ENCODE measurements at places on chromosomes 7 and 10.

- H3K4me3 ChIP-seq, result no peak overlapping the region
- H3K27me3 ChIP-seq, result no peaks in the 10 kb centered on the region
- no peak overlapping the region for H3K27ac ChIP-seq
- DNase-seq, result no peak
Observed at GRCh38 chr10:121042342-121042741, 191.2 kb downstream of the WDR11 start.

DNA sequence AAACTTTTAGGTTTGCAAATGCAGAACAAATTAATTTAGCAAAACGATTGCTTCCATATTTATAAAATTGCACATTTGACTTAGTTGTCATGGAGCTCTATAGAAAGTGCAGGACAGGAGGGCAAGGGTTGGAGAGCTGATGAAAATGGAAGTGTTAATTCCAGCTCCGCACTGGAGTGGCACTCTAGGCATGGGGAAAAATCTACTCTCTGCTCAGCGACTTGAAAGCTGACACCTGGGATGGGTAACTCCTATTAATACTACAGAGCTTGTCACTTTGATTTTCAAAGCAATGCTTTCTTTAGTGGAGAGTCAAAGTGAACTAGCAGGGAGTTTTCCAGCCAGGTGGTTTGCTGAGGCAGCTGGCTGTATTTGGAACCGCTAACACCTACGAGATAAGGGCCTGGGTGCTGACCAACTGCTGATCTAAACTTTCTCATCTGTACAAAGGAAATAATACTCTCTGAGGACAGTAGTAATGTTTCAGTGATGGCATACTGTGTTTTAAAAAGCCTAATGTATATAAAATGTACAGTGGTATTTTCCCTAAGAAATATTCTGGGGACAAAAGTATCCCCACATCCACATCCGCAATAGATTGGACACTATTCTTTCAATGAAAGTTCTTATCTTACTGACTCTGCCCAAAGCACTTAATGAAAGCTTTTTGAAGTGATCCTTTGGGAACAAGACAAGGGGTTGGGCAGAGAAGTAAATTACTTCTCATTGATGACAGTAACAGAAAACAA is 444.3 kb downstream of the GPAM start:
- H3K36me3 ChIP-seq, result no peaks in the 10 kb centered on the region
- no peaks in the 10 kb centered on the region for H3K27me3 ChIP-seq
- H3K4me1 ChIP-seq, result no peaks in the 10 kb centered on the region

DNA sequence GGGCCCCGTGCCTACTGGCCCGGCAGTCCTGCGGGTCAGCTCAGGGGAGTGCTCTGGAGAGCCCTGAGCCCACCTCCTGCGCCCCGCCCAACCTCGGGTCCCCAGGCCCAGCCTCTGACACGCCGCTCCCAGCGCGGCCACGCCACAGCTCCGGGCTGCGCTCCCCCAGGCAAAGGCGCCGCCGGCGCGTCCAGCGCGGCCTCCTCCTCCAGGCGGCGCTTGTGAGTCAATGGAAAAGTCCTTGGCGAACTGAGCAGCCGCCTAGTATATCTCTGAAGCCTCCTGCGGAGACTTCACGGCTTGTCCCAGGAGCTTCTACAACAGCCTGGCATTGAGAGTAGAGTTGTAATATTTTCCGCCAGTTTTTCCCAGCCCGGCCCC is 29.5 kb upstream of the BMS1 start:
- H3K36me3 ChIP-seq, result no peaks in the 10 kb centered on the region
- DNase-seq, result peak; percentile 93
- H3K4me3 ChIP-seq, result peak overlapping the region; percentile 81
- H3K27ac ChIP-seq, result no peak overlapping the region

DNA sequence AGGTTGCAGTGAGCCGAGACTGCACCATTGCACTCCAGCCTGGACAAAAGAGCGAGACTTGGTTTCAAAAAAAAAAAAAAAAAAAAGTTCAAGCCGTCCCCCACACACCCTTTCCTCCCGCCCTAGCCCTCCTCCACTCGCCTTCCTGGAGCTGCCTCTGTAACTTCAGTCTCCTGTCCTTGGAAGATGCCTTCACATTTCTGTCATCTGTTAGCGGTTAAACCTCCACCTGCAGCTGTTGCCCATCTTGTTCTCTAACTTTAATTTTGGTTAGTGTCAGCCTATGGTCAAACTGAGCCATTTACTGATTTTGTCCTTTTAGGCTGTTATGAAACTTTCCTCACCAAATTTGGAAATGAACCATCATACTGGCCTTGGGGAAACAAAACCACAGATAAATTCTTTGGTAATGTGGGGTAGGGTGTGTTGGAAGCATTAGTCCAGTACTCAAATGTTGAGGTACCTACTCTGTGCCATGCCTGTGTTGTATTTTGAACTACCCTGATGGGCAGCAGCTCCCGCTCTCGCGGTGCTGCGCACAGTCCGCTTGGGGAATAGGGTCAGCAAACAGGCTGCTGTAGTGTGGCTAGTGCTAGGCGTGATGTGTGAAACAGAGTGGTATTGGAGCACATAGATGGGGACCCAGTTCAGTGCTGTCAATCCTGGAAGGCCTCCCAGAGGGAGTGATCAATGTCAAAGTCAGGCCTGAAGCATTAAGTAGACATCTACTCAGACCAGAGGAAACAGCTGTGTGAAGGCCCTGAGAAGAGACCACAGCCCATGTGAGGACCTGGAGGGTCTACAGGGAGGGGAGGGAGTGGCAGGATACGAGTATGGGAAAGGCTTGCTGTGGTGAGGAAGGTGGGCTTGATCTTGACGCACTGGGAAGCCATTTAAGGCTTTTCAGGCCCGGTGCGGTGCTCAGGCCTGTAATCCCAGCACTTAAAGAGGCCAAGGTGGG is 26.9 kb downstream of the SFXN4 start:
- H3K4me1 ChIP-seq, result peaks cover 5% of the 10 kb centered on the region
- H3K27me3 ChIP-seq, result peaks cover 5% of the 10 kb centered on the region

GRCh38 chr10:18473424-18474117 is 177.8 kb downstream of the NSUN6 start:
- H3K4me1 ChIP-seq, result no peaks in the 10 kb centered on the region
- H3K4me3 ChIP-seq, result no peak overlapping the region
- H3K27ac ChIP-seq, result no peak overlapping the region
- no peak for DNase-seq
- H3K36me3 ChIP-seq, result no peaks in the 10 kb centered on the region

DNA sequence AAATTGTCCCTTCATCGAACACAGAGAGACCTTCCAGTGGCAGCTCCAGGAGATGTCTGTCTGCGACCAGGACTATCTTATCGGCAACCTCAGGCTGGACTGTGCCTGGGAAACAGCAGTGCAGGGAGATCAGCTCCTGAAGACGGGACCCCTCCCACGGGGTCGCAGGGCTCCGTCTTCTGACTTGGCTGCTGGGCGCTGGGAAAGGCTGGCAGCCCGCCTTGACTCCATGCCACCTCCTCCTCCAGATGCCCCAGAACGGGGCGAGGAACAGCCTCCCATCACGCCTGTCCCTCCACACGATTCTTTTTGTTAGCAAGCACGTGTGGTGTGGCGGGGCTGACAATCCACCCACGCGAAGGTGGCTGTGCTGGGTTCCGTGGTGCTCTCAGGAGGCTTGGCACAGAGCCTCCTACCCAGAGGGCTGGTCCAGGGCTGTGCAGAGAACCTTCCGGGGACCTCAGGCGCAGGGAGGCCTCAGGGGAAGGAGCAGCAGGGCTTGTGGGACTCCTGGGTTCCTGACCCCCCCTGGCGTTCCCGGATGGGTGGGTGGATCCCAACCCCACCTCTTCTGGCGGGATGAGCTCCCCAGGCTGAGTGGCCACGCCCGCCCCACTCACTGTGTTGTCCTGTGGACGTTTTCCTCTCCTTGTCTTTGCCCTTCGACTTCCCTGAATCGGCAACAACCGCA is 47.6 kb upstream of the NKX6-2 start:
- H3K27me3 ChIP-seq, result peaks cover 6% of the 10 kb centered on the region
- no peak overlapping the region for H3K4me3 ChIP-seq
- H3K27ac ChIP-seq, result no peak overlapping the region
- H3K4me1 ChIP-seq, result peaks cover 19% of the 10 kb centered on the region
- no peak for DNase-seq

DNA sequence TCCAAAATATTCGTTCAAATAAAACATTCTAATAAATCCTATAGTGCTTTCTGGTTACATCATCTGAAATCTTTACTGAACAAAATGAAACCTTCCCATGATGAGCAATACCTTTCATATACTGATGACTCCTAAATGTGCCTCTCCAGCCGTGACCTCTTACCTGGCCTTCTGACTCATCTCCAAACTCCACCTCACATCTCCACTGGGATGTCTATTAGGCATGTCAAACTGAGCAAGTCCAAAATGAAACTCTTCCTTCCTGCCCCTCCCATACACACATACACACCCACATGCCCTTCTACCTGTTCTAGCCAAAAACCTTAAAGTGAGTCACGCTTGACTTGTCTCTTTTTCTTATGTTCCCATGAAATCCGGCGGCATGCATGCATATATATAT is 22.9 kb downstream of the GSAP start:
- peaks cover 7% of the 10 kb centered on the region for H3K4me1 ChIP-seq
- no peak for DNase-seq
- no peak overlapping the region for H3K4me3 ChIP-seq
- H3K36me3 ChIP-seq, result no peaks in the 10 kb centered on the region

DNA sequence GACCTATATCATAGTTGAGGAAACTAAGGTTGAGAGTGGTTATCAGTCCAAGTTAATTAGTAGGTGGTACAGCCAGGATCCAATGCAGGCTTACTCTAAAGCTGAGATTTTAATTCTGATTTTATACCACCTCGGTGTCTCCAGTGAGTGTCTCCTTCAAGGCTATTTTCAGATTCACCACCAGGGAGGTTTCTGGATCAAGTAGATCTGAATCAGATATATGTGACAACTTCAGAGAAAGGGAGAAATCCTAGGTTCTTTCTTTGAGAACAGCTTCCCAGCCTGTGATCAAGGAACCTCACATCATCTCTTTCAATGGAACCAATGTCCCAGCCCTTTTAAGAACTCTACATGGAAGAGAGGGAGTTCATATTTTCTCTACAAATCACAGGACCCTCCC is 429.2 kb downstream of the SORCS3 start:
- H3K4me1 ChIP-seq, result peaks cover 5% of the 10 kb centered on the region
- no peak for DNase-seq
- no peaks in the 10 kb centered on the region for H3K27me3 ChIP-seq
- no peak overlapping the region for H3K4me3 ChIP-seq
- H3K27ac ChIP-seq, result no peak overlapping the region

GRCh38 chr7:110987127-110987693 is 103.7 kb upstream of the LRRN3 start:
- H3K4me1 ChIP-seq, result no peaks in the 10 kb centered on the region
- no peak overlapping the region for H3K27ac ChIP-seq
- DNase-seq, result no peak
- no peaks in the 10 kb centered on the region for H3K27me3 ChIP-seq
- no peaks in the 10 kb centered on the region for H3K36me3 ChIP-seq

- H3K4me3 ChIP-seq, result no peak overlapping the region
- H3K36me3 ChIP-seq, result peaks cover 9% of the 10 kb centered on the region
- no peak overlapping the region for H3K27ac ChIP-seq
- H3K27me3 ChIP-seq, result no peaks in the 10 kb centered on the region
- DNase-seq, result no peak
- peaks cover 3% of the 10 kb centered on the region for H3K4me1 ChIP-seq
Observed at GRCh38 chr7:131336956-131337355, 9.3 kb downstream of the MKLN1 start.

- H3K27ac ChIP-seq, result no peak overlapping the region
- no peaks in the 10 kb centered on the region for H3K27me3 ChIP-seq
- peaks cover 5% of the 10 kb centered on the region for H3K36me3 ChIP-seq
Observed at GRCh38 chr7:111647881-111648280, 85.6 kb upstream of the IMMP2L start.

GRCh38 chr10:47331954-47332353 is 9.7 kb downstream of the GDF2 start:
- no peak overlapping the region for H3K4me3 ChIP-seq
- H3K27me3 ChIP-seq, result peaks cover 13% of the 10 kb centered on the region
- H3K36me3 ChIP-seq, result no peaks in the 10 kb centered on the region
- H3K4me1 ChIP-seq, result no peaks in the 10 kb centered on the region
- H3K27ac ChIP-seq, result no peak overlapping the region

DNA sequence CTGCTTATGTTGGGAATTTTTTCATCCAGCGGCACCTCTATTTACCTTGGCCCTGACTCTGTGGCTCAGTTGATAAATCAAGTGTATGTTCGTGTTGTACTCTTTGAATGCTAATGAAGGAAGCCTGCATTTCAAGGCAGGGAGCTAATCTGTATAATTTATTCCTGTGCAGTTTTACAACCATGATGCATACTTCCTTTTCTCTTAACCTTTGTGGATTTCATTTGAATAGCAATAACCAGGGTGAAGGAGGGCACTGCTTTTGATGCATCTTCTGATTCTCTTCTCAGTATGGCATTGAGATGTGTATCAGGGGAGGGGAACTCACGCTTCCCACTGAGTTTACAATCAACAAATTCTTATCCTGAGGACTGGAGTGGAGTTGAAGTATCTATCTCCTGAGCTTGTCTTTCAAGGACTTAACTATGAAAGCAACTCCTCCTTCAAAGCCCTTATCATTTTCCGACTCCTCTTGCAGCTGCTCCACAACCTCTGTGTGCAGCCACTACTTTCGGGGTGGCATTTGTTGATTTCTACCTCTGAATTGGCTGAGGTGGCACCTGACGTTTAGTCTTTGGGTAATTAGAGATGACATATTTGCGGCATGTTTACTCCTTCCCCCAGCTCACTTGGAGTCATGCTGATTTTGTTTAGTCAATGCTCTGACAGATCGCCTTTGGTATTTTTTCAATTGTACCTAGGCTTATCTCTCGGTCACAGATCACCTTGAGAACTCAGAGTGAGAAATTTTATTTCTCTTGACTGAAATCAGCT is 275.2 kb downstream of the PHTF2 start:
- peak overlapping the region; percentile 12 for H3K27ac ChIP-seq
- no peak for DNase-seq

DNA sequence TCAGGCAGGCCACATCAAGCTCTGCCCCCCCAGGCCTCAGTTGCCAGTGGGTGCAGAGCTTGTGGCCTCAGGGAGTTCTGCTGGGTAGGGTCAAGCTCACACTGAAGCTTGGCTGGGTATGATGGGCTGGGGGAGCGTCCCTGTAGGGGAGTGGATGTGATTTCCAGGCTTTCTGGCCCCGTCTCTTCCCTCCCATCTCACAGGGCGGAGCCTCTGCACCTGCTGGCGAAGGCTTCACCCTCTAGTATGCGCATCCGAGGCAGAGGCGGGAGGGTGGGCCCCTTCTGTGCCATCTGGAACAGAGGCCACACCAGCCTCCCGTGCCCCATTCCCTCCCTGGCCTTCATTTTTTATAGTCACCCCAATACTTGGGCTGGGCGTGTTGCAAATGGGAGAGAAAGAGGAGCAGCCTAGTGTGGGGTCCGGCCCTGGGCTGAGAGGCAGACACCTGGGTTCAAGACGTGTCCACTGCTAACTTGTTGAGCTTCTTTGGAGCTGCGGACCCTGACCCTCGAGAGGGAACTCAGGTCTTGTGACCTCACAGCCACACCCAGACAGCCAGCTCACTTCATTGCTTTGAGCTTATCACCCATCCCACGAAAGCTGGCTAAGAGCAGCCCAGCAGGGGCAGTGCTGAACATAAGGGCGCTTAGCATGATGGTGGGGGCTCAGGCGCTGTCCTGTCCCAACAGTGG is 2.3 kb downstream of the AQP1 start:
- peaks cover 17% of the 10 kb centered on the region for H3K4me1 ChIP-seq
- peaks cover 8% of the 10 kb centered on the region for H3K27me3 ChIP-seq
- no peak overlapping the region for H3K27ac ChIP-seq

GRCh38 chr10:70666960-70667798 is 5.1 kb upstream of the ADAMTS14 start:
- no peak overlapping the region for H3K4me3 ChIP-seq
- DNase-seq, result no peak
- peaks cover 7% of the 10 kb centered on the region for H3K36me3 ChIP-seq
- H3K27me3 ChIP-seq, result peaks cover 6% of the 10 kb centered on the region

Data from glutamatergic neuron (in vitro differentiated cells).